M059J (cell line): ENCODE measurements at places on chromosomes 3 and 15. TPM values are rescaled to one million over a fixed set of nuclear protein-coding genes. Genes with fewer than 3 reads are reported as not detected.

GRCh38 chr3:136604961-136605360 lies 147.2 kb downstream of the STAG1 start:
- DNase-seq: peak; percentile 54

Gene TM4SF18
- 19.7 and 25.4 TPM in 2 replicates for total RNA-seq

Gene THBS1
- total RNA-seq: 3,688 and 5,591 TPM in 2 replicates

- DNase-seq: peak; percentile 78
Measured at GRCh38 chr3:27681249-27681748, 40.8 kb downstream of the EOMES start.

Gene SERINC4
- not detected in 2 replicates for total RNA-seq

DNA sequence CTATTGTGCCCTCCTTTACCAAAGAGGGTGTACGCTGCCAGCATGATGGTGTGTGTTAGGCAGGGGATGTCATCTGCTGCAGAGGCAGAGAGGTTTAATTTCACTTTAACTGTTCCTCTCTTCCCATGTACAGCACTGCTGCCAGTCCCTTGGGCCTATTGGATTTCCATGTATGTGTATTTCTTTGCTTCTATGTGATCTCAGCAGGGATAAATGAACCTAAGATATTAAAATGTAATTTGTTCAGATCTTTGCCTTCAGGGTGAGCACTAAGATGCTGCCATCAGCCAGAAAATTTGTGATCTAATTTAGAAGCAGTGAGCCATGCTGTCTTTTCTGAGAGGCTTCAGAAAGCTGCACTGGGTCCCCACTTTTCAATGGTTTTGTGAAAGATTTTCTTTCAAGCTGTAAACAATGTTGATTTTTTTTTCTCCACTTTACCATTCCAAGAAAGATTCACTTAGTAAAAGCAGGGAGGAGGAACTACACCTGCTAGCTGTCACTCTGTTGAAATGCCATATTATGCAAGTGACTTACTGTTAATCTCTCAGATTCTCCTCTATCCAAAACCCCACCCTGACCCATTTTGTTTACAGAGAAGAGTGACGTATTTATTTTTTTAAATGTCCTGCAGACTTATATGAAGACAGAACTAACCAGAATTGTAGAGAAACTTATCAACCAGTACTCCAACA lies 261.9 kb downstream of the TBL1XR1 start:
- no peak for DNase-seq

Gene RFT1
- total RNA-seq: 12.8 and 15.1 TPM in 2 replicates

Gene CA12
- 6.1 and 6.9 TPM in 2 replicates for total RNA-seq

GRCh38 chr15:94723801-94724200 lies 492.4 kb downstream of the MCTP2 start:
- no peak for DNase-seq

Gene EIF1B
- total RNA-seq: 7.8 and 15.4 TPM in 2 replicates

Gene TYRO3
- total RNA-seq: 5.3 and 8.7 TPM in 2 replicates

Gene AGBL1
- not detected in 2 replicates for total RNA-seq

Gene TICRR
- total RNA-seq: 6.6 and 12.0 TPM in 2 replicates

GRCh38 chr3:195208183-195208582 lies 62.8 kb downstream of the XXYLT1 start:
- no peak for DNase-seq

DNA sequence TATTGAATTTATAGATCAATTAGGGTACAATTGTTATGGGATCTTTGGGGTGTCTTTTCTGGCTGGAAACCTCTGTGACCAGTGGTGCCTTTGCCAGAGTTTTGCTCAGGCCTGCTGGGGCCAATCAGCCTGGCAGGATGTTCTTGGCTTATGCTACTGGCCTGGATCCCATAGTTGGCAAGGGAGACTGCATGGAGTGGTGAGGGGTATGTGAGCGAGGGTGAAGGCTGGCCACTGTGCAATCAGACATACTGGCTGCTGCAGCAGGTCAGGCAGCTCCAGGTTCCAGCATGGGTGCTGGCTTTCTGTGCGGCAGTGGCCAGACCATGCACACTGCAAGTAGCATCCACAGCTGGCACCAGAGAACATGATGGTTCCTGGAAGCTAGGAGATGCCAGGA lies 1053.2 kb upstream of the GBE1 start:
- no peak for DNase-seq

- no peak for DNase-seq
Measured at GRCh38 chr15:69648212-69648611, 195.6 kb downstream of the RPLP1 start.

Gene UACA
- 31.4 and 43.0 TPM in 2 replicates for total RNA-seq

Gene HTR3D
- not detected in 2 replicates for total RNA-seq

Gene SEMA6D
- total RNA-seq: 1.3 and 2.0 TPM in 2 replicates

GRCh38 chr15:91017716-91018115 lies 4.7 kb downstream of the VPS33B start:
- no peak for DNase-seq

GRCh38 chr3:194080913-194081800 lies 54.8 kb upstream of the HES1 start:
- no peak for DNase-seq

DNA sequence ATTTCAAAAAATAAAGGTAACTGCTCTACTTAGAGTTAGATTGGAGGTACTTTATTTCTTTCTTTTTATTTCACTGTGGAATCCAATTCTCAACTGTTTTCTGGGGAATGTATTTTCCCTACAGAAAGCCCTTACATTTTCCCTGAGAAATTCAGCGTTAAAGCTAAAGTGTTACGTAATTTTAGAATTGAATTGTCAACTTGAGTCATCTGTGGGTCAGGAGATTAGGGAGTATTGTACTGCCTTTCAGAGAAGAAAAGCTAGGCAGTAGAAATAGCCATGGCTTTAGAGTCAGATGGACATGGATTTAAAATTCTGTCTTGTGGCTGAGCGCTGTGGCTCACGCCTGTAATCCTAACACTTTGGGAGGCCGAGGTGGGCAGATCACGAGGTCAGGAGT lies 728.6 kb downstream of the ROBO1 start:
- DNase-seq: peak; percentile 7

GRCh38 chr3:87390821-87391220 lies 114.4 kb upstream of the POU1F1 start:
- no peak for DNase-seq

Gene RARRES1
- total RNA-seq: 1.8 and 3.7 TPM in 2 replicates

DNA sequence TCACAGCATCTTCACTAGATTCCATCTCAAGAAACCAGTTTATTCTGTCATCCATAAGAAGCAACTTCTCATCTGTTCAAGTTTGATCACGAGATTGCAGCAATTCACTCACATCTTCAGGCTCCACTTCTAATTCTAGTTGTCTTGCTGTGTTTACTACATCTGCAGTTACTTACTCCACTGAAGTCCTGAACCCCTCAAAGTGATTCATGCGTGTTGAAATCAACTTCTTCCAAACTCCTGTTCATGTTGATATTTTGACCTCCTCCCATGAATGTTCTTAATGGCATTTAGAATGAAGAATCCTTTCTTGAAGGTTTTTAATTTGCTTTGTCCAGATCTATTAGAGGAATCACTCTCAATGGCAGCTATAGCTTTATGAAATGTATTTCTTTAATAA lies 287.6 kb upstream of the TBL1XR1 start:
- DNase-seq: no peak

Gene STXBP5L
- 0.07 TPM in 1 of 2 replicates, not detected in the other for total RNA-seq

Gene MUC4
- 0.02 and 0.05 TPM in 2 replicates for total RNA-seq

Gene GP9
- total RNA-seq: not detected in 2 replicates

Gene ZKSCAN7
- 1.2 and 1.9 TPM in 2 replicates for total RNA-seq

Gene BOC
- total RNA-seq: 5.0 and 12.5 TPM in 2 replicates

DNA sequence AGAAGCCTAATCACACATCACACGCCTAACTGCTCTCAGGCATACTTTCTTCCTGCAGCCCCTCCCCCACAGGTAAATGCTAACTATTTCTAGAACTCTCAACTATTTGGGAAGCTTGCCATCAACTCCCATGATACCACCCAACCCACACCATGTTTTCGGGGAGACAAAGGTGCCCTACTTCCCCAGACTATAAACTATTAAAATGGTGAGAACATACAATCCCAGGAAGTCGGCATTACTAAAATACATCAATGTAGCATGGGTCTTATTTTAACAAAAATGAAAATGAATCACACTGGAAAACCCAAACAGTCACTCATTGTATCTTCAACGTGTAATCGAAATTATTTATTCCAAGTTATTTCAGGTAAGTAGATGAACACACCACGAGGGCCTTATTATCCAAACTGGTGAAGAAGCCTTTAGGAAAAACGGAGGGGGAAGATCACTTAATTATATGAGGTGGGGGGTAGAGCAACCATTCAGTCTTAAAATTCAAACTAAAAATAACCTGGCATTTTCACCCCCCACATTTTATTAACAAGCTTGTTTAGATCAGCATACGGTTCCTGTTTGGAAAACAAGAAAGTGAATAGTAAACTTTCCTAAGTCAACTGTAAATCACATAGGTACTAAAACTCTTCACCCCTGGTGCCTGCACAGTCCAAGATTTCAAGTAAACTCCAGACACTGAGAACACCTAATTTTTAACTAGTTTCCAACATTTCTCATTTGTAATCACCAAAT lies 1.9 kb downstream of the TBL1XR1 start:
- peak; percentile 61 for DNase-seq

GRCh38 chr15:32117122-32117521 lies 86.8 kb downstream of the CHRNA7 start:
- no peak for DNase-seq

Gene ARNT2
- total RNA-seq: 2.2 and 3.1 TPM in 2 replicates

DNA sequence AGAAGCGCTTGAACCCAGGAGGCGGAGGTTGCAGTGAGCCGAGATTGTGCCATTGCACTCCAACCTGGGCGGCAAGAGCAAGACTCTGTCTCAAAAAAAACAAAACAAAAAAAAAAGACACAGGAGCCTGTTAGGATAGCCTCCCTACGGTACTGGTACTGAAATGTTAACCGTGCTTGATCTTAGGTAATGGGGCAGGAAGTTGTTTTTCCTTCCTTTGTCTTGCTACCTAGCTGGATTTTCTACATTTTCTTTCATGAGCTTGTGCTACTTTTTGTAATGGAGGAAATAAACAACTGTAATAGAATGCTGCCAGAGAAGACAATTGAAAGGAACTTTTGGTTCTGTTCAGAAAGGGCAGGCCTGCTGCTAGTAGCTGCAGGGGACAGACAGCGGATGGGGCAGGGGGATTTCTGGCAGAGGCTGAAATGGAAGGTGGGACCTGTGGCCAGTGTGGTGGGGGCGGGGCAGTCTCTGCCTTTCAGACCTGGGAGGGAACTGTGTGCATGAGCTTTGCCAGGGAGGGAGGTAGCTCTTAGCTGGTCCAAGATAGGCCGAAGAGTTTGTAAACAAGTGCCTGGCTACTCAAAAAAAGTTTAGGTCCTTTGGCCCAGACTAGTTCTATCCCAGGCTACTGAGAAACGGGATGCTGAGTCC lies 49.0 kb upstream of the SEMA4B start:
- no peak for DNase-seq

Gene ST8SIA2
- total RNA-seq: 0.57 and 1.5 TPM in 2 replicates

Gene MTFMT
- 19.9 and 21.2 TPM in 2 replicates for total RNA-seq

Gene FOXB1
- total RNA-seq: not detected in 2 replicates

Gene MESP2
- 0.15 and 0.62 TPM in 2 replicates for total RNA-seq

- DNase-seq: peak; percentile 95
Measured at GRCh38 chr3:194870394-194871110, 184.9 kb downstream of the FAM43A start.

DNA sequence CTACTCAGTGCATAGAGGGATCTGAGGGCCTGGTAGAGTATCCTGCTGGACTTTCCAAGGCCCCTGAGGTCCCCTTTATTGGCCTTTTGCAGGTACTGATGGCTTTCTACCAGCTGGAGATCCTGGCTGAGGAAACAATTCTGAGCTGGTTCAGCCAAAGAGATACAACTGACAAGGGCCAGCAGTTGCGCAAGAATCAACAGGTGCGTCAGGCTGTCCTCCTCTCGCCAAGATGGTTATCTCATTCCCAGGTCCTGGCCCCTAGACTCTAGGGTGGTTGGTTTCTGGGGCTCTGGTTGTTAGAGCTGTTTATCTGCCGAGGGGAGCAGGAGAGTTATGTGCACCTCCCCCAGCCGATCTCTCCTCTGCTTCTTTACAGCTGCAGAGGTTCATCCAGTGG lies 9.3 kb downstream of the EIF2B5 start:
- DNase-seq: no peak

DNA sequence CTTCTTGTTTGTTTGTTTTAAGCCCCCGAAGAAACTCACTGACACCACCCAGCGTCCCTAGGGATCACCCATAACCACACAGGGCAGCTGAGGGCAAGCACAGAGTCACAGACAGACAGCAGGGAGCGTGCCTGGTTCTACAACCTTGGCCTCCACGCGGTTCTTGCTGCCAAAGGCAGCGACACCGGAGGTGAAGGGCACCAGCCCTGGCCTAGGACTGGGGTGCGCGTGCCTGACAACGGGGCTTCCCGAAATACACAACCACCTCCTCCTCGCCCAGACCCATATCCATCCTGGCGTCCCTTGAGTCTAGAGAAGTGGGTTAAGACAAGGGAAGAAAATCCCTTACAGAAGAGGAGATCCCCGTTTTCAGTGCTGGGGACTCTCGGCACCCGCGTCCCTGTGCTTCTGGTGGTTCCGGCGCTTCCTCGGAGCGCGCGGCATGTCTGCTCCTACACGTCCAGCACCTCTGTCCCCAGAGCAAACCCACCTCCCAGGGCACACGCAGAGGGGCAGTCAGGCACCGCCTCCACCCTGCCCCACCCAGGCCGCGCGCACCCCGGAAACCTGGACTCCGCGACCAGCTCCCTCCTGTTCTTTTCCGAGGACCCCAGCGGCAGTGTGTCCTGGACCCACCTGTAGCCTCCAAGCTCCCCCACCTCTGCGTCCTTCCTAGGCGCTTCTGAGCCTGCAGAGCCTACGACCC lies 911 bp downstream of the RFTN1 start:
- DNase-seq: no peak

DNA sequence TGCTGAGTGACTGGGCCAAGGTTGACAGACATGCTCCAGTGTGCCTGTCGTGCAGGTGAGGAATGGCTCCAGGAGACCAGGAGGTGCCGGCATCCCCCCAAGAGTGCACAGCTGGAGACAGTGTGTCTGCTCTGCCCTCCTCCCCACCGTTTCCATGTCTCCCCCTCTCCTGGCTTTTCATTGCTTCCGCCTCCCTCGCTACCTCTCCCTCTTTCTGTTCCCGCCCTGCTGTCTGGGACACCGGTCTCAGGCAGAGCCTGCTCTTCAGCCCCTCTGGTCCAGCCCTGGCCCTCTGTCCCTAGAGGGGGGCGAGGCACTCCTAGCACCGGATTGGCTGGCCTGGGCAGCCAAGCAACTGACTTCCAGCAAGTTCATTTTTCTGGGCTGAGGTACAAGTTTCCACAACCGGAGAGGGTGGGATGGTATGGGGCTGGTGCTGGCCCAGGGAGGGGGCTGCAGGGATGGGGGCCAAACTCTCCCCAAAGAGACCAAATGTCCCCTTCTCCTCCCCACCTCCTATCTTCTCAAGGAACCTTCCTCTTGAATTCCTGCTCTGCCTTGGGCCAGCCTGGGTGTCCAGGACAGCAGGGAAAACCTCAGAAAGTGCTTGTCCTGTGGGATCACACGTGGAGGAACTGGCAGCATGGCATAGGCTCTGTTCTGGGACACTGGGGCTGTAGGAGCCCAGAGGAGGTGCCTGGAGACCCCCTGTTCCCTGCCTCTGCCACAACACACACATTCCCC lies 32.6 kb downstream of the PRKCD start:
- no peak for DNase-seq

GRCh38 chr15:43276563-43277200 lies 10.0 kb upstream of the TGM5 start:
- no peak for DNase-seq

GRCh38 chr3:10763817-10764258 lies 52.2 kb upstream of the SLC6A11 start:
- no peak for DNase-seq

- no peak for DNase-seq
Measured at GRCh38 chr3:26247712-26248111, 374.9 kb upstream of the LRRC3B start.
